CD4-positive, alpha-beta T cell (primary cell): ENCODE measurements at places on chromosomes 7 and 10. TPM values are rescaled to one million over a fixed set of nuclear protein-coding genes. Genes with fewer than 3 reads are reported as not detected.

The MRLN gene
- total RNA-seq = not detected

The SNCG gene
- not detected for total RNA-seq

The AKR1B1 gene
- 60.6 TPM for total RNA-seq

The ITGA8 gene
- total RNA-seq = not detected

The NUTM2B gene
- 0.34 TPM for total RNA-seq

The CALN1 gene
- total RNA-seq = 0.06 TPM

The ZNF804B gene
- not detected for total RNA-seq

- H3K27ac ChIP-seq = peak overlapping the region; percentile 37
- H3K36me3 ChIP-seq = no peaks in the 10 kb centered on the region
- peaks cover 30% of the 10 kb centered on the region for H3K4me1 ChIP-seq
- H3K4me3 ChIP-seq = peak overlapping the region; percentile 28
Measured at GRCh38 chr7:143279186-143280098, 5.3 kb upstream of the TMEM139 start.

DNA sequence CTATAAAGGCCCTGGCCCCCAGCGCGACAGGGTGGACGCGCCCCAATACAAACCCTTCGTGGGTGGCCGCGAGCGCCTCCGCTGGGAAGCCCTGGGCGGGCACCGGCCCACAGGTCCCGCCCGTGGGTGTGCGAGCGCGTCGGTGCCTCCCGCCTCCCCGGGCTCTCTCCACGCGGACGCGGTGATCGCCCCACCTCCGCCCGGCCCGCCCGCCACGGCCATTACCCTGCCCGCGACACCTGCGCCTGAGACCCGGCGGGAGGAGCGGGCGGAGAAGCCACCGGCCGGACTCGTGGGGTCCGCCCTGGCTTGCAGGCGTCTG is 81.2 kb downstream of the PAX2 start:
- peaks cover 96% of the 10 kb centered on the region for H3K27me3 ChIP-seq
- DNase-seq = no peak
- H3K36me3 ChIP-seq = no peaks in the 10 kb centered on the region
- peaks cover 44% of the 10 kb centered on the region for H3K4me1 ChIP-seq
- H3K27ac ChIP-seq = no peak overlapping the region

DNA sequence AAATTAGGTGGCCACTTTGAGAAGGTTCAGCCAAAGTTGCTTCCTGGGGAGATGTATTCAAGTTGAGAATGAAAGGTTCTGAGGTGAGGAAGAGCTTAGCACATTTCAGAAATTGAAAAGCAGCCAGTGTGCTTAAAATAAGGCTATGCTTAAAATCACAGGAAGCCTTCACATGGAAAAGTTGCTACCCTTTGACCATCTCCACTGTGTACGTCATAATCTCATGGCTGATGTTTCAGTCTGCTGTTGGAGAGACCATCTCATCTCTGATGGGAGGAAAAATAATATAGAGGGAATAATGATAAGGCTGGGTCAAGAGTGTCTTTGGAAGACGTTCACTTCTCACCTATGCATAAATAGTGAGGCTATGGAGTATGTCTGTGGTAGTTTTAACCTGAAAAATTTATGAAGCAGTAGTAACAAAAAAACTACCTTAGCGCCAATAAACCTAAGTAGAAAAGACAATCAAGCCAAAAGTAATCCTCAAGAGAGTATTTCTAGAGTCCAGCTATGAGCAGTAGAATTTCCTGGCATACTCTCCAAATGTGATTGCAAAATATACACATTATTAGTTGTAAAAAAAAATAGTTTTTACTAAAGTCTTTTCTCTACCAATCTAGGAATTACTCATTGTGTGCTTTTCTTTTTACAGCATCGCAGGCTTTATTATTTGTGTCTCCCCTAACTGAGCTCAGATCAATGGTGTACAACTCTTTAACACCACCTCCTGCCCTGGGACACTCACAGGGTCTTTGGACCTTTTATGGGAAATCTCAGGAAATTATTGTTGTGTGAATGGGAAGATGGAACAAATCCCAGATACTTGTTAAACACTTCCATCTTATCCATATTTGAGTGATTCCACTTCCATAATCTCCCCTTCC is 435.2 kb upstream of the LRGUK start:
- H3K4me1 ChIP-seq = no peaks in the 10 kb centered on the region
- H3K27me3 ChIP-seq = no peaks in the 10 kb centered on the region
- H3K27ac ChIP-seq = no peak overlapping the region
- H3K36me3 ChIP-seq = no peaks in the 10 kb centered on the region

DNA sequence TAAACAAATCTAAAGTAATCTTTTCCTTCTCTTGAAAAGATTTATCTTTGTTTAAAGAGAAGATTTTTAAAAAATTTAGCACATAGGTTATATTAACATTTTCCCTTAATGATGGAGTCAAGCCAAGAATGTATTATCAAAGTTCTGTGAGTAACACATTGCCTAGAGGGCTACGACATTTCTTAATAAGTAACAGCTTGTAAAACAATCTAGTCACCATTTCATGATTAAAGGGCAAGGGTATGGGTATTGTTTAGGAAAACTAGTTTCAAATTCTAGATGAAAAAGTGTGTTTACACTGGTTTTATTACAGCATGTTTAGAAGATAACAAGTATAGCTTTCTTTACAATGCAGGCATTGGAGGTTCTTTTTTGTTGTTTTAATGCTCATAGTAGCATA is 28.6 kb upstream of the LAMB4 start:
- H3K27me3 ChIP-seq = no peaks in the 10 kb centered on the region
- no peaks in the 10 kb centered on the region for H3K4me1 ChIP-seq
- H3K27ac ChIP-seq = no peak overlapping the region
- DNase-seq = no peak
- no peak overlapping the region for H3K4me3 ChIP-seq

GRCh38 chr7:7639847-7640220 is 718 bp upstream of the UMAD1 start:
- H3K27me3 ChIP-seq = no peaks in the 10 kb centered on the region
- peaks cover 21% of the 10 kb centered on the region for H3K36me3 ChIP-seq
- peak overlapping the region; percentile 99 for H3K27ac ChIP-seq
- no peak for DNase-seq
- H3K4me1 ChIP-seq = peaks cover 17% of the 10 kb centered on the region

DNA sequence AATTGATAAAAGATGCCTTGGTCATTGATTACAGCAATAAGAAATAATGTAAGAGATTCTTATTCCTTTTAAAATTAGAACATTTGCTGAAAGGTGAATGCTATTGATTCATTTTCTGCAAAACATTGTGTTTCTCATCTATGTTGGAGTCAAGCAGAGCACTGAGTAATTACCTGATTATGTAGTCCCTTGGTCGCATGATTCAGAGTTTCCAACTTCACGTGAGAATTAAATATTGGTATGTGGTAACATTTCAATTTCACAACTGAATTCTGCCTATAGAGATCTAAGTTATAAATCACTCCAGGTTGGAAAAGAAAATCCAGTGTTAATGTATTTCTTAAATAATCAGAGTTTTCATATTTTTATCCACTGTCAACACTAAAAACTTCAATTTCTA is 701.4 kb downstream of the PHTF2 start:
- no peaks in the 10 kb centered on the region for H3K36me3 ChIP-seq
- H3K27me3 ChIP-seq = no peaks in the 10 kb centered on the region
- no peak overlapping the region for H3K4me3 ChIP-seq
- no peak for DNase-seq
- no peak overlapping the region for H3K27ac ChIP-seq

GRCh38 chr10:72792288-72792687 is 100.3 kb downstream of the MCU start:
- H3K36me3 ChIP-seq = no peaks in the 10 kb centered on the region
- no peak for DNase-seq
- no peak overlapping the region for H3K27ac ChIP-seq
- H3K4me1 ChIP-seq = no peaks in the 10 kb centered on the region

DNA sequence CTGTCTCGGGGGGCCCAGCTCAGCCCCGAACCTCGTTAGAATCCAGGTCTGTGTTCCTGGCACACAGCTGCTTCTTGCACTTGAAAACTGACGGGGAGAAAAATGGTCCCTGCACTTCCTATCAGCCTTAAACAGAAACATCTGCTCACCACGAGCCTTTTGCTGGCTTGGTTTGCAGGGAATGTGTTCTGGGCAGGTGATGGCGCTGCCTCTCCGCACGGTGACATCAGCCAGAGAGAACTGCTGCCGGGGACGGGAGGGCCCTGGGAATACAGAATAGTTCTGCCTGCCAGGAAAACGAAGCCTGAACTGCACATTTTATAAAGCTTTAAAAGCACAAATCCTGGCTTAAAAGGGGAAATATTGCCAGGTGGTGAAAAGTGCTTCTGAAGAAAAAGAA is 622.5 kb downstream of the TYW1 start:
- no peak for DNase-seq
- no peaks in the 10 kb centered on the region for H3K36me3 ChIP-seq
- H3K4me3 ChIP-seq = no peak overlapping the region
- no peaks in the 10 kb centered on the region for H3K4me1 ChIP-seq

GRCh38 chr7:118858651-118859149 is 634.2 kb downstream of the ANKRD7 start:
- H3K27ac ChIP-seq = no peak overlapping the region
- no peak for DNase-seq
- H3K36me3 ChIP-seq = no peaks in the 10 kb centered on the region
- H3K4me1 ChIP-seq = no peaks in the 10 kb centered on the region
- no peaks in the 10 kb centered on the region for H3K27me3 ChIP-seq

DNA sequence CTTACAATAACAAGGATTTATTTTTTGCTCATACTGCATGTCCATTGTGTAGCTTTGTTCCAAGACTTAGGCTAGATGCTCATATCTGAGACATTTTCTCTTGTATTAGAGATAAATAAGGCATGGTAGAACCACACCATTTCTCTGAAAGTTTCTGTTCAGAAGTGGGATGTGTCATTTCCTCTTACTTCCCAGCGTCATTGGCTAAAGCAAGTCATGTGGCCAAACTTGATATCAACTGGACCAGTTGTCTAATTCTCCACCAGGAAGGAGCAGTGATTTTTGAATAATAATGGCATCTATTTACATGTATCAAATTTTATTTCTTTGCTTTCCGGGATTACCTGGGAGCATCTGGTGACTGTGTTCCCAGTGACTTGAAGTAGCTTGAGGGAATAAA is 38.3 kb downstream of the AHCYL2 start:
- no peak overlapping the region for H3K4me3 ChIP-seq
- H3K36me3 ChIP-seq = no peaks in the 10 kb centered on the region
- no peak for DNase-seq

DNA sequence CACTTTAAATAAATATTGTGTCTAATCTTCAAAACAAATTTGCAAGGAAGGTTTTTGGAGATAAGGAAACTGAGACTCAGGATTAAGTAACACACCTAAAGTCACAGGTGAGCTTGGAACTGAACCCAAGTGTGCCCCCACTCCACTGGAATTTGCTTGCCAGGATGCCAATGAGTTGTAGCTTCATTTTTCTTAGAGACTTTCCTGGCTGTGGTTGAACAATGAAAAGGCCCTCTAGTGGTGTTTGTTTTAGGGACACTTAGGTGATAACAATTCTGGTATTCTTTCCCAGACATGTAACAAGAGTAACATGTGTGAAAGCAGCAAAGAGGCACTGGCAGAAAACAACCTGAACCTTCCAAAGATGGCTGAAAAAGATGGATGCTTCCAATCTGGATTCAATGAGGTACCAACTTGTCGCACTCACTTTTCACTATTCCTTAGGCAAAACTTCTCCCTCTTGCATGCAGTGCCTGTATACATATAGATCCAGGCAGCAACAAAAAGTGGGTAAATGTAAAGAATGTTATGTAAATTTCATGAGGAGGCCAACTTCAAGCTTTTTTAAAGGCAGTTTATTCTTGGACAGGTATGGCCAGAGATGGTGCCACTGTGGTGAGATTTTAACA is 1.5 kb downstream of the IL6 start:
- H3K27ac ChIP-seq = no peak overlapping the region
- H3K27me3 ChIP-seq = peaks cover 11% of the 10 kb centered on the region

DNA sequence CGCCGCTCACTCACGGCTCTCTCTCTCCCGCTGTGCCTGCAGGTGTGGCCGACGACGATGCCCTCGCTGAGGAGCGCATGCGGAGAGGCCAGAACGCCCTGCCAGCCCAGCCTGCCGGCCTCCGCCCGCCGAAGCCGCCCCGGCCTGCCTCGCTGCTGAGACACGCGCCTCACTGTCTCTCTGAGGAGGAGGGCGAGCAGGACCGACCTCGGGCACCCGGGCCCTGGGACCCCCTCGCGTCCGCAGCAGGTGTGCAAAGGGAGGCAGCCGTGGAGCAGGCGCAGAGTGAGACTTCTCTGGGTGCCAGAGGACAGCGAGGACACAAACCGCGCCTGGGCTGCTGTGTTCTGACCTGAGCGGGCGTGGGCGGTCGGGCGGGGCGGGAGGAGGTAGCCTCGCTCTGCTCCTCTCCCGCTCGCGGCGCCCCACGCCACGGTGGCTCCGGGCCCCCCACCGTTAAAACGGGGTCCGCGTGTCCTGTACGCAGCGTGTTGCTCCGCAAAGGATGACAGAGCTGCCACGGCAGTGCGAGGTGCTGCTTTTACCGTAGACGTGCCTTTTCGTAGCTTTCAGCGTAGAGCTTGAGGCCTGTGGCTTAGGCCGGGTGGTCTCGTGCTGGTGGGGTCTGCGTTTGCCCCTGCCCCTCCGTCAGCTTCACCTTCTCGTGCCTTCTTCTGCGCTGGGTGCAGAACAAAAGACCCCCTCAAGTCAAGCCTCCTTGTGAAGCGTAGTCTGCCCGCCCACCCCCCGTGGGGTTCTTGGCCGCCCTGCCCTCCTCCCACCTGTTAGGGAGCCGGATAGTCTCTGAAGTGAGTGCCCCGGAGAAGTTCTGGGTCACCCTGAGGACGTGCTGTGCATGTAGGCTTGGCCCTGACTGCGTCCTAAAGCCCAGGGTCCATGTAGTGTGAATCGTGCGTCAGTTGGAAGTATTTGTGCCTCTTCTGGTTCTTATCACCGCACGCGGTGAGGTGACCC is 73.2 kb downstream of the DNAJB6 start:
- peaks cover 26% of the 10 kb centered on the region for H3K36me3 ChIP-seq
- H3K4me1 ChIP-seq = peaks cover 24% of the 10 kb centered on the region
- no peaks in the 10 kb centered on the region for H3K27me3 ChIP-seq
- H3K4me3 ChIP-seq = no peak overlapping the region
- H3K27ac ChIP-seq = no peak overlapping the region

DNA sequence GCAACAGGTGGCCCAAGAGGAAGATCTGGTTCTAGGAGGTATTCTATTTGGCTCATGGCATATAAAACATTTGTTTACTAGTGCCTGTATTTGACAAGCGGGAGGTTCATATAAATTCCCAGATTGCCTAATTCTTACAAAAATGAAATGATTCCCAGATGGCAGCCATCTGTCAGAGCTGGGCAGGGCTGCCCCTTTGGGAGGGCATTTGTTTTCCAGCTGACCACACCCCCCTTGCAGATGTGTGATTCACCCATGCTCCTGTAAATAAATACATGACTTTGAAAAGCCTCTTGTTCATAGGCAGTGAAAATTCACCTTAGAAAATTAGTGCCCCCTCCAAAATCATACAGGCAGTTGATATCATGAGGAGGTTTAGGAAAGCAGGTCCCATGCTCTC is 8.6 kb downstream of the VWC2 start:
- H3K4me1 ChIP-seq = no peaks in the 10 kb centered on the region
- peaks cover 9% of the 10 kb centered on the region for H3K27me3 ChIP-seq
- no peak overlapping the region for H3K4me3 ChIP-seq
- no peak overlapping the region for H3K27ac ChIP-seq
